ENCODE measurements at places on chromosomes 3 and 15. TPM values are rescaled to one million over a fixed set of nuclear protein-coding genes. Genes with fewer than 3 reads are reported as not detected.

DNA sequence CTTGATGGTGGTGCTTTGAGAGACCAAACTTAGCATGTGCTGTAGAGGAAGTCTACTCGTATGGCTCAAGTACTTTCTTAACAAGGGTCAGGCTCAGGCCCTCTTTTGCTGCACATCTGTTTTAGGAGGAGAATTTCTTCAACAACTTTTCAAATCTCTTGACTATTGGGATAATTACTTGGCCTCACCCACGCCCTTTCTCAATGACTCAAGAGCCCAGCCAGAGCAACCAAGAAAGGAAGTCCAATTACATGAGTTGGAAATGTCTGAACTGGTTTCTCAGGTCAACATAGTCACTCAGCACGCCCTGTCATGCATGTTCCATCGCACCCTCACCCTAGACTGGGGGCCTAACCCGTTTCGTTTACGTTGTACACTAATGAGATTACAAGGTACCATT is 44.8 kb upstream of the UMPS start:
- DNase-seq: no peak
- no peaks in the 10 kb centered on the region for H3K36me3 ChIP-seq
- H3K27me3 ChIP-seq: no peaks in the 10 kb centered on the region
- H3K4me3 ChIP-seq: no peak overlapping the region

GRCh38 chr15:75354454-75354853 is 7.6 kb downstream of the NEIL1 start:
- H3K36me3 ChIP-seq: peaks cover 33% of the 10 kb centered on the region
- H3K27me3 ChIP-seq: no peaks in the 10 kb centered on the region
- H3K4me1 ChIP-seq: peaks cover 6% of the 10 kb centered on the region
- DNase-seq: no peak
- no peak overlapping the region for H3K4me3 ChIP-seq
- no peak overlapping the region for H3K27ac ChIP-seq

- H3K4me1 ChIP-seq: no peaks in the 10 kb centered on the region
- no peak overlapping the region for H3K27ac ChIP-seq
- peaks cover 7% of the 10 kb centered on the region for H3K27me3 ChIP-seq
- DNase-seq: no peak
- no peaks in the 10 kb centered on the region for H3K36me3 ChIP-seq
These were observed 35.6 kb upstream of the MECOM start for GRCh38 chr3:169699070-169699469.

DNA sequence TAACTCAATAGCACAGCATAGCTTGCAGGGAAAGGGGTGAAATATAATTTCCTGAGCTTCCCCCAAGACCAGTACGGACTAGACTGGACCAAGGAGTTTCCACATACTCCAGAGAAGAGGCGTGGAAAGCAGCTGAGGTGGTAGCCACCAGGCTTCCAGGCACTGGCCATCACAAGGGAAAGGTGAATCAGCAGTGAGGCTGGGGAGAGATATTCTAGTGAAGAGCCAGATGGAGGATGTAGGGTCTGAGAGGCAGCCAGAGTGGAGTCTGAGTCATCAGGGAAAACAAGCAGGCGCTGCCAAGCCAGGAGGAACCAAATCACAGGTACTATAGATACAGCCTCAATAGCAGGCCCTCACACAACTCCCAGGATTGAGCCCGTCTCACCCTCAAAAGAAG is 9.6 kb upstream of the RASA2 start:
- H3K36me3 ChIP-seq: no peaks in the 10 kb centered on the region
- no peak for DNase-seq
- H3K27me3 ChIP-seq: no peaks in the 10 kb centered on the region
- peaks cover 3% of the 10 kb centered on the region for H3K4me1 ChIP-seq
- no peak overlapping the region for H3K4me3 ChIP-seq
- H3K27ac ChIP-seq: no peak overlapping the region

DNA sequence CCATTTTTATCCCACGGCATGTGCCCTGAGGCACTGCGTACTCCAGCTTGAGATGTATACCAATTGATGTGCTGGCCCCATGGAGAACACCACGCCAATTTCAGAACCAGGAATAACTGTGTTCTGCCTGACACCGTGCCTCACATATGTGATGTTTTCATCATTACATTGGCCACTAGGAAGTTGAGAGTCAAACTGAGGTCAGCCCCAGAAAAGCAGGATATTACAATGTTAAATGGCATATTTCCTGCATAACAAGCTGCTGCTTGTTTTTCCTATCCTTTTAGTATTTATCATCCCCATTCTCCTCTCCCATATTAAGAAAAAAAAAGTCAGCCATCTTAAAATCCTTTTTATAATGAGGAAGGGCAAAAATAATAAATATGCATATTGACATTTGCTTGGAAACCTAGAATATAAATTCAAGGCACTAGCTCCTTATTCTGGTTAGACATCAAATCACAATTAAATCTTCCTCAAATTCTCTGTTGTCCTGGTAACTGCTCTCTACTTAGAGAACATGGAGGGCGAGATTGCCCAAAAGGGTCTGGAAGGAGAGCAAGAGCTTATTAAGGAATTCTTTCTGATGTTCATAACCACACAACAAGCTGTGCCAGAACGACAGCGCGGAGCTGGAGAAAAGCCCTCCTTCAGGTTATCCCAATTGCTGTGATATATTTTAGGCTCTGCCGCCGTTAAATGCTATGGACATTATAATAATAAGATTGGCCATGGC is 112.6 kb downstream of the UACA start:
- H3K27me3 ChIP-seq: no peaks in the 10 kb centered on the region
- H3K4me1 ChIP-seq: no peaks in the 10 kb centered on the region

DNA sequence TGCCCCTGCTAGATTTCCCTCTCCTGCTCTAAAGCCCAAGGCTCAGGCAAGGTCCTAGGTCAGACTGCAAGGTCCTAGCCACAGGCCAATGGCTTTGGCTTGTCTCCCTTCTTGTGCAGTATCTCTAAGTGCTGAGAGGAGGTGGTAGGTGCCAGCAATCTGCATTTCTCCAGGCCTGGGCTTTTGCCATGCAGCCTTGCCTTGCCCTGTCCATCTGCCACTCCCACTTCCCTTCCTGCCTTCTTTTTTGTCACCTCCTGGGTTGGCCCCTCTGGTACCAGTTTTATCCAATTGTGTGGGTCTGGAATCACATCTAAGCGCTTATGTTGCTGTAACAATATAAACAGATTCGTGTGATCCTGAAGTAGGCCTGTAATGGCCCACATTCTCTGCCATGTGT is 109.9 kb downstream of the MYRIP start:
- no peak for DNase-seq
- no peaks in the 10 kb centered on the region for H3K36me3 ChIP-seq
- no peak overlapping the region for H3K4me3 ChIP-seq
- no peaks in the 10 kb centered on the region for H3K4me1 ChIP-seq
- H3K27me3 ChIP-seq: no peaks in the 10 kb centered on the region

- H3K36me3 ChIP-seq: no peaks in the 10 kb centered on the region
- H3K27me3 ChIP-seq: no peaks in the 10 kb centered on the region
- peaks cover 4% of the 10 kb centered on the region for H3K4me1 ChIP-seq
- H3K4me3 ChIP-seq: no peak overlapping the region
These were observed 68.5 kb downstream of the TRANK1 start for GRCh38 chr3:36876181-36876936.

GRCh38 chr3:62809369-62809768 is 65.8 kb downstream of the CADPS start:
- no peak overlapping the region for H3K27ac ChIP-seq
- no peak overlapping the region for H3K4me3 ChIP-seq
- H3K27me3 ChIP-seq: no peaks in the 10 kb centered on the region
- DNase-seq: no peak
- no peaks in the 10 kb centered on the region for H3K36me3 ChIP-seq

DNA sequence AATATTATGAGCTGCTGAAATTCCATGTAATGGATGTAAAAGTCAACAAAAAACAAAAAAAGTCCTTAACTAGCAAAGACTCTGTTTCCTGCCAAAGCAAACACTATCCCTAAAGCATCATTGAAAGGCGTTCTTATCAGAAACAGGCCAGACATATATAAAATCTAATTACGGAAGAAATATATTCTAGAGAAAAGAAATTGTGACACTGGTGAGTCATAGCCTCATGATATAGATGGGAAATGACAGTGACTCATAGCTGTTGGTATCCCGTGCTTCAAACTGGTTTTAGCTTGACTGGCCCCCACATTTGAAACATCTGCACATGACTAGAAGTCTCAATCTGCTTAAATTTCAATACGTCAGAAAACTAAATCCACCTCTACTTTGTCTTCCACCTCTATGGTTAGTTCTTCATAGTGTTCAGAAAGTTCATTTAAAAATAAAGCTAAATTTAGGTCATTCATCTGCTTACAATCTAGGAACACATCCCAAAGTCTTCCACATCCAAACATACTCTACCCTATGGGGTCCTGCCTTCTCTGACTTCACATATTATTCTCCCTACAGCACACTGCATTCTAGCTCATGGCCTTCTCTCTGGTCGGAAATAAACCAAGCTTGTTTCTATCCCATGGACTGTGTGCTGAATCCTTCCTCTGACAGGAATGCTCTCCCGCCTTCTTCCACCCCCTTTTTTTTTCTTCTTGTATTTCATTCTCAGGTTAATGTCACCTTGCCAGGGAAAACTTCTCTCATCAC is 456.3 kb upstream of the ARRDC4 start:
- no peaks in the 10 kb centered on the region for H3K36me3 ChIP-seq
- H3K27ac ChIP-seq: no peak overlapping the region
- H3K4me3 ChIP-seq: no peak overlapping the region
- no peaks in the 10 kb centered on the region for H3K4me1 ChIP-seq
- no peaks in the 10 kb centered on the region for H3K27me3 ChIP-seq
- no peak for DNase-seq

- H3K27ac ChIP-seq: no peak overlapping the region
- H3K4me1 ChIP-seq: no peaks in the 10 kb centered on the region
- H3K4me3 ChIP-seq: no peak overlapping the region
- no peak for DNase-seq
- no peaks in the 10 kb centered on the region for H3K36me3 ChIP-seq
These were observed 35.3 kb downstream of the MOBP start for GRCh38 chr3:39502838-39503145.

- no peak overlapping the region for H3K4me3 ChIP-seq
- H3K4me1 ChIP-seq: no peaks in the 10 kb centered on the region
- DNase-seq: no peak
- H3K27me3 ChIP-seq: peaks cover 34% of the 10 kb centered on the region
- H3K27ac ChIP-seq: no peak overlapping the region
These were observed 18.9 kb upstream of the LRRK1 start for GRCh38 chr15:100900136-100900794.

DNA sequence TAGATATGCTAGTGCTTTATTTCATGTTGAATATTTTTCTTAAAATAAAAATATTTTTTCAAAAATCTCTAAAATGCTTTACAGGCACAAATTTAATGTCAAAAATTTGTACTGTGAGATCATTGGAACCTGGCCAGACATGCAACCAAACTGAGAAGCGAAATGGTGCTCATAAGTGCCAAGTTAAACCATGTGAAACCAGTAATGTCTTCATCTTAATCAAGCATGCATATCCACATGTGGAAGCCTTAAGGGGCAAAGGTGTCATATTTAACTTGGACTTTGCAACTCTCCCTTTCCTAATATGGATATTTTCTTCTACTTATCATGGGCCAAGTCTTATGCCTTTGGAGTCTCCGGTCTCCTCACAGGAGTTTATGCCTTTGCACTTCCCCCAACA is 208.9 kb upstream of the COL8A1 start:
- H3K4me1 ChIP-seq: no peaks in the 10 kb centered on the region
- no peaks in the 10 kb centered on the region for H3K36me3 ChIP-seq
- no peak overlapping the region for H3K4me3 ChIP-seq

The PCOLCE2 gene
- 1.0 TPM for total RNA-seq

The RTP3 gene
- total RNA-seq: not detected

The PCYT1A gene
- 55.5 TPM for total RNA-seq

The NR1I2 gene
- total RNA-seq: 0.18 TPM

The NSMCE3 gene
- 5.2 TPM for total RNA-seq

Data from K562 (cell line).